Activated CD4-positive, alpha-beta T cell treated with anti-CD3 and anti-CD28 coated beads, Interleukin-2, Interleukin-6, amounts not matched to agents 100 ng/mL and 50 ng/mL, durations not matched to agents 16 hours and 8 hours (primary cell): ENCODE measurements at places on chromosomes 11 and 22.

DNA sequence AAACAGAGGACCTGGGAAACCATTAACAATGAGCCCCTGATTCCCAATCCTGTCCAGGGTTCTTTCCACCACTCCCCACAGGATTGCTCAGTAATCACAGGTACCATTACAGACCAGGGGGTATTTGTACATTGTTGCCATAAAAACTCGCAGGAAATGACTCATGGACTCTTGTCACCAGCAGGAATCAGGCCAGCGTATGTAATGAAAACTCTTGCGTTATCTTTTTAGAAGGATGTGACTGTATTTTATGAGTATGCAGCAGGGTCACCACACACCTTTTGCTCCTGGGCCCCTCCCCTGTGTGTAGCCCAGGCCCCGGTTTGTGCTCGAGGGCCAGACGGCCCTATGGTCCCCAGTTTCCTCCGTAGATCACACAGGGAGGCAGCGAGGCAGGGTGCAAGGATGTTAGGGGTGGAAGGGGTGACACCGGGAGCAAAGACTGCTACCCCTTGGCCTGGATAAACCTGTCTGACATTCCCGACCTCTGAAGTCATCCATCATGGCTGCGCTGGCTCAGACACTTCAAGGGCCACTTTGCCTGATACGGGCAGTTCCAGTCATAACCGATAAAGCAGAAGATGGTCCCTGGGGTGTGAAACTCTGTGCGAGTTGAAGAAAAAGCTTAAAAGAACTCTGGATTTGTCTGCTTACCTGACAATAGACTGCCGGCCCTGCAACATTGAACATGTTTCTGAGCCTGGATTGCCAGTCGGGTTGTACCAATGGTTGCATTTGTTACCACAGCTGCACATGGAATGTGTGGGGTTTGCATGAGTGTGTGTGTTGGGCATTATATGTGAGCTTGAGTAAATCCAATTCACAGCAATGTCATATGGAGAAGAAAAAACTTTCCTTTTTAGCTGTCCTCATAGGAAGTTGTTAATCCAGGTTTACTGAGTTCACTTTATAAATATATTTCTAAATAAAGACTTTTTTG is 56.9 kb downstream of the MICAL2 start:
- DNase-seq = peak; percentile 81

- DNase-seq = no peak
These were observed 520.8 kb downstream of the NELL1 start for GRCh38 chr11:21190181-21190580.

DNA sequence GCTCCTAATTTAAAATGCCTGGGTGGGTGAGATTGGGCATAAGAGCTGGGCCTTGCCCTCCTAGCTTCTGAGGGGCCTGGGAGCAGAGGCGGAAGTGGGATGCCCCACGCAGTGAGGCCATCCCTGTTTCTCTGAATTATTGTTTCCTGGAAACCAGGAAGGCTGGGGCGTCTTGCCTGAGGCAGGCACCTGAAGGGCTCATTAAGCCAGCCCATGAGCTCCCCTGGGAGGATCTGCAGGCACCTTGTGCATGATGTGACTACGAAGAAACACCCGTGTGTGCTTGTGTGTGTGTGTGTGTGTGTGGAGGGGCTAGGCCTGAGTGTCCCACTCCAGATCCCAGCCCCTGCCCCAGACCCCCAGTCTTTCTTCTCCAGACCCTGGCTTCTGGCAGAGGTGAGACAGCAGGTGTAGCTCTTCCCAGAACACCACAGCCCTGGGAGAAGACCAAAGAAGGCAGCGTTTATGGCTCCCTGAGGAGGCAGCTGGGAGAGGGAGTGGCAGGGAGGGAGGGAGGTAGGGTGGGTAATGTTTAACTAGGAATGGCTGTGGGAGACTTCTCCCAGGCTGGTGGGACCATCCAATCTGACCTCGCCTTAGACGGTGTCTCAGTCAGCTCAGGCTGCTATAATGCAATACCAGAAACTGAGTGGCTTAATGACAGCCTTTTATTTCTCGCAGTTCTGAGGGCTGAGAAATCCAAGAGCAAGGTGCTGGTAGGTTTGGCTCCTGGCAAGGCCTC is 2.1 kb upstream of the BATF2 start:
- DNase-seq = peak; percentile 40

GRCh38 chr11:127843483-127844396 is 743.6 kb downstream of the ETS1 start:
- DNase-seq = peak; percentile 74
